ENCODE measurements at places on chromosomes 7 and 10.

DNA sequence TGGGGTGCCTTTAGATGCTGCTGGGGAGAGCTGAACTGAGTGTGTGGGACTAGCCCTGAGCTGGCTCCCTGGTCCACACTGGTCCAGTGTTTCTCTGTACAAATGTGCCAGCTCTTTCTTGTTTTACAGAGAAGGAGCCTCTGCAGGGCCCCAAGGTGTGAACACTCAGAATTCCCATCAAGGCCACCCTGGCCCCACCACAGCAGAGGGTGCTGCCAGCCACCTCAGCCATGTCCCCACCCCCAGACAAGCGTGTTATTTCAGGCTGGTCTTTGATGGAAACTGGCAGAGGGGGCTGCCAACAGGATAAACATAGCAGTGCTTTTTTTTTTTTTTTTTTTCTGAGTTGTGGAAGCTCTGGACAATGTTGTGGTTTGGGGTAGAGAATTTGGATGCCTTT lies 68.5 kb upstream of the LRRC18 start:
- DNase-seq, result no peak

GRCh38 chr7:22372863-22373262 lies 15.9 kb upstream of the RAPGEF5 start:
- no peak for DNase-seq

- DNase-seq, result no peak
Observed at GRCh38 chr10:48813291-48813690, 126.3 kb downstream of the LRRC18 start.

DNA sequence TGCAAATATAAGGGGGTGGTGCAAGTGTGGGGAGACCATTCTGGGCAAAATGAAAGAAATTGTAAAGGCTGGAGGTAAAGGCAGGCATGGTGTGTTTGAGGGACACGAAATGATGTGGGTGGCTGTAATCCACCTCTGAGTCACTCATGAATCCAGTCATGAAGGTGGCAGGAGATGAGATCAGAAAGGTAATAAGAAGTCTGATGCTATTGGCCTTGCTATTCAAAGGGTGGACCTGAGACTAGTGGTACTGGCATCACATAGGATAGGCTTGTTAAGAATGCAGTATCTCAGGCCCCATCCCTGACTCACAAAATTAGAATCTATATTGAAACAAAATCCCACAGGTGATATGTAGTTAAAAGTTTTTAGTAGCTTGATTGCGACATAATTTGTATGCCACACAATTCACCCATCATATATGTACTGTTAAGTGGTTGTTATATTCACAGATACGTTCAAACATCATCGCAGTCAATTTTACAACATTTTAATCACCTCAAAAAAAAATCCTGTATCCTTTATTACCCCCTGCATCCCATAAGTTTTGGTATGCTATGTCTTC lies 85.6 kb downstream of the ST8SIA6 start:
- no peak for DNase-seq

GRCh38 chr7:29965030-29965429 lies 24.6 kb downstream of the SCRN1 start:
- no peak for DNase-seq

GRCh38 chr10:125980521-125981035 lies 84.2 kb downstream of the FANK1 start:
- DNase-seq, result no peak

GRCh38 chr7:134461916-134462315 lies 3.0 kb upstream of the AKR1B1 start:
- DNase-seq, result no peak
